ENCODE measurements at places on chromosomes 7 and 10. TPM values are rescaled to one million over a fixed set of nuclear protein-coding genes. Genes with fewer than 3 reads are reported as not detected.

SLC26A3 gene
- total RNA-seq: not detected

MYPN gene
- 0.87 TPM for total RNA-seq

DNA sequence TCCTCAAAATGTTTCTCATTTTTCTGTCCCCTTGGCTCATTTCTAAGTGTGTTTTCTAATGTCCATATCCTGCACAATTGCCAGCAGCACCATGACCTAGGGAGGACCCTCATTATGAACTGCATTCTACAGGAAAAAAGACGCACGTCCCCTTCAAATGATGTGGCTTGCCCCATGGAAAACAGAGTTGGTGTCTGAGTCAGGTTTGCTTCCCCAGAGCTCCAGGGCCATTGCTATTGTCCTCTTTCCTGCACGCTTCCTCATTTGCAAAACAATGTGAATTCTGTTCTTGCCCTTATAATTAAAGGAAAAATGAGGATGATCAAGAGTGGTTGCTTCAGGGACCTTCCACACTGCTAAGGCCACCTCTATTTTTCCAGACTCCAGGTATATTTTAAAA, 14.7 kb upstream of the ASB4 start:
- peak; percentile 44 for DNase-seq

- DNase-seq: no peak
Measured at GRCh38 chr10:130899856-130900255, 411.7 kb downstream of the TCERG1L start.

DNA sequence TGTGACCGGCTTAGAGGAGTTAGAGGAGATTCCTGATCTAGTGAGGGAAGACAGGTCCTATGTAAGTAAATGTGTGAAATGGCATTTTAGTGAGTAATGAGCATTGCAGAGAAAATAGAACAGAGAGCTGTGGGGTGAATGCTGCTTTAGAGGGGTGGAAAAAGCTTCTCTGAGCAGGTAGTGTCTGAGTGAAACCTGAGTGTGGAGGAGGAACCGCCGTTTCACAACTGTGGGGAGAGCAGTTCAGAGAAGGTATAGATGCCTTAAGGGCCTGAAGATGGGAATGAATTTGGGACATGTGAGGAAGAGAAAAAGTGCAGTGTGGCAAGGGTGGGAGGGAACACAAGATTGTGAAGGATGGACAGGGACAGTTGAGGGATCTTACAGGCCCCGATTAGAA, 21.6 kb downstream of the FBH1 start:
- DNase-seq: no peak

DNA sequence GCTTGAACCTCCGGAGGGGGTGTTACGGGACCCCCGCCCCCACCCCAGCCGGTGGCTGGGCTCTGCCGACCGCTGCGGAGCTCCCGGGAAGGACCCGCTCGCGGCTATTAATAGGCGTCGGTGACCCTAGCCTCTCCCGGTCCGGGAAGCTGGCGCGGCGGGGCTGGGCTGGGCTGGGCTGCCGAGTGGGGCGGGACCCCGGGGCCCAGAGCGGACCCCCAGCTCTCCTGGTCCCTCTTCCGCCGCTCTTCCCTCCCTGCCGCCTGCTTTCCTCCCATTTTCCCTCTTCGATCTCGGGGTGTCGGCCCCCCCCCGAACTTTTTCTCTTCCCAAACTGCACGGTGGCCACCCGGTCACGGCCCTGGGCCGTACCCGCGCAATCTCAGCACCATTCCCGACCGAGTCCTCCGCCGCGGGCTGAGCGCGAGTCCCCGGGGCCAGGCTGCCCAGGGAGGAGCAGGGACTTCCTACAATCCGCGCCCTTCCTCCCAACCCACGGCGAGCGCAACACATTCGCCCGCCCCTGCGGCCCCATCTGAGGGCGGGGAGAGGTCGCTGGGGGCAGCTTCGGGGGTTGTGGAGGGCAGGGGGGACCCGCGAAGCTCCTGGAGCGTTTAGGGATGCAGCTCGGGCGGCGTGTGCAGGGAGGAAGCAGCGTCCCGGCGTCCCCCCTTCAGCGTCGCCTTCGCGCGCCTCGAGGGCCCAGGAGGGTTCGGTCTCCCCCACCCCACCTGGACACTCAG, 3.1 kb upstream of the ELFN1 start:
- no peak for DNase-seq

SPDYE5 gene
- total RNA-seq: not detected

DNA sequence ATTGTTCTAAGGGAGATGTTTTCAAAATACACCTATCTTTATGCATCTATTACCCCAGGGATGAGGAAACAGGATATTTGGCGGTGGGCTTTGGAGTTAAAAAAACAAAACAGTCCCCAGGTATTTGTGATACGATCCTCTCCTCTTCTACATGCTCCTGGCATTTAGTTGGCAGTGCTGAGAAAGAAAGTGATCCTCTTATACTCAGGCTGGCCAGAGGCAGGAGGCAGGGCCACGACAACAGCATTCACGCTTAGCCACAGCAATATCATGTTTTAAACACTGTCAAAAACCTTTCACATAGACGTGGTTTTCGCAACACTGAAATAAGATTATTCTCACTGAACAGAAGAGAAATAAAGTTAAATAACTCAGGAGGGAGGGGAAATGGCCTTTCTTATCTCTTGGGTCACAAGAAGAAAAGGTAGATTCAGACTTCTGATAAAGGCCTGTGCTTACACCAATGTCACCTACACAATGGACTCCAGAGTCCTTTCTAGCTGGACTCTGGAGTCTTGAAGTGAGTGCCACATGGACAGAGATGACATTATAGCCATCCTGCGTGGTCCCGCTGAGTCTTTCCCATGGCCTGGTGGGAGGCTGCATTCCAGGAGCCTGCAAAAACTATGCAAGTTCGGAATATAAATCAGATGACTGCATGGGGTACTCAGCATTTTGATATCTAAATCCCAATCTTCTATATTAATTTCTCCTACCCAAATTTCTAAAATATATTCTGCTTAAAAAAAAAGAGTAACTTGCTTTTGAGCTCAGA, 88.7 kb downstream of the PIP4K2A start:
- DNase-seq: no peak

DNA sequence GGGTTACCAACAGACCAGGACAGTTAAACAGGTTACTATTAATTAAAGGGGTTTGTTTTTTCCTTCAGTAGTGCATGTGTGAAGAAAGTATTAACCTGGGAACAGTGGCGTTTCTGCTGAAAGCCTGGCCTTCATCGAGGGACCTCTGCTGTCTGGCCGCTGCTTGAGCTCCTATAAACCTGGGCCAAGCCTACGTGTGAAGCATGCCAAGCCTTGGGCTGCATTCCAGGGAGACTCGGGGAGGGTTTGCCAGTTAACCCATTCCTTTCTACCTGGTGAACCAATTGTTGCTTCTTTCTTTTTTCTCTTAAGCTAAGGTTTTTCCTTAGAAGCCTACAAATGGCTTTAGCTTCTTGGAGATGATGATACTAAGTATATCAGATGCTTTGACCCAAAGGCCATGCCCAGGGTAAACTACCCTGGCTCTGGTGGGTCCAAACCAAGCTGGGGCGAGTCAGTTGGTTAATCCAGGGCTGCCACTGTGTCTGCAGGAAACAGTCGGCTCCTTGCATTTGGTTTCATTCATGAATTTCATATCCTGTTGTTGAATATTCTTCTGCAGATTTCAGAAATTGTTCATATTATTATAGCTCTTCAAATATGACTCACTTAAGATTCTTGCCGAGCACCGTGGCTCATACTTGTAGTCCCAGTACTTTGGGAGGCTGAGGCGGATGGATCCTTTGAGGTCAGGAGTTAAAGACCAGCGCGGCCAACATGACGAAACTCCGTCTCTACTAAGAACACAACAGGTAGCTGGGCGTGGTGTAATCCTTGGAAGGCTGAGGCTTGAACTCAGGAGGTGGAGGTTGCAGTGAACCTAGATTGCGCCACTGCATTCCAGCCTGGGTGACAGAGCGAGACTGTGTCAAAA, 23.8 kb downstream of the PFKP start:
- DNase-seq: peak; percentile 34

GRCh38 chr7:7446616-7447015, 89.1 kb downstream of the COL28A1 start:
- no peak for DNase-seq

PSD gene
- total RNA-seq: 7.3 TPM

PLXNA4 gene
- total RNA-seq: 0.11 TPM

Data from A673 (cell line).